ENCODE measurements at places on chromosomes 12 and 14.

- H3K27me3 ChIP-seq, result peaks cover 2% of the 10 kb centered on the region
- H3K4me3 ChIP-seq, result no peak overlapping the region
- no peak overlapping the region for H3K27ac ChIP-seq
- H3K36me3 ChIP-seq, result no peaks in the 10 kb centered on the region
- H3K4me1 ChIP-seq, result no peaks in the 10 kb centered on the region
- no peak for DNase-seq
Observed at GRCh38 chr12:103667125-103667524, 80.1 kb downstream of the STAB2 start.

DNA sequence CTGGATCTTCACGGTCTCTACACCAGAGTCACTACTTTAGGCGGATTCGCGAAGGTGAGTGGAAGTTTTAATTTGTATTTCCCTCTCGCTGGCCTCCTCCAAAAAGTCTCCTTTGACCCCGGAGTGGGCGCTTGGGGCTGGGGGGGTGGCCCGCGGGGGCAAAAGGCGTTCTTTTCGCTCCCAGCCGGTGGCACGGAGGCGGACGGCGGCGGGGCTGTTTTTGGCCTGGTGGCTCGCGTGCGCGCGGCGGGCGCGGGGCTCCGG, 510 bp downstream of the ARID2 start:
- peak; percentile 39 for DNase-seq
- peaks cover 20% of the 10 kb centered on the region for H3K36me3 ChIP-seq
- peak overlapping the region; percentile 99 for H3K27ac ChIP-seq
- H3K4me1 ChIP-seq, result peaks cover 45% of the 10 kb centered on the region

GRCh38 chr12:106429043-106429552, 71.5 kb downstream of the POLR3B start:
- no peak overlapping the region for H3K27ac ChIP-seq

GRCh38 chr12:84599539-84599938, 313.1 kb downstream of the SLC6A15 start:
- no peak overlapping the region for H3K4me3 ChIP-seq
- no peaks in the 10 kb centered on the region for H3K27me3 ChIP-seq

GRCh38 chr12:79682593-79682992, 8.2 kb downstream of the PAWR start:
- H3K27me3 ChIP-seq, result peaks cover 16% of the 10 kb centered on the region
- H3K27ac ChIP-seq, result no peak overlapping the region
- H3K4me3 ChIP-seq, result no peak overlapping the region
- DNase-seq, result no peak

- no peak for DNase-seq
- H3K27me3 ChIP-seq, result no peaks in the 10 kb centered on the region
- no peaks in the 10 kb centered on the region for H3K4me1 ChIP-seq
Observed at GRCh38 chr14:87784386-87784785, 208.6 kb downstream of the GALC start.

DNA sequence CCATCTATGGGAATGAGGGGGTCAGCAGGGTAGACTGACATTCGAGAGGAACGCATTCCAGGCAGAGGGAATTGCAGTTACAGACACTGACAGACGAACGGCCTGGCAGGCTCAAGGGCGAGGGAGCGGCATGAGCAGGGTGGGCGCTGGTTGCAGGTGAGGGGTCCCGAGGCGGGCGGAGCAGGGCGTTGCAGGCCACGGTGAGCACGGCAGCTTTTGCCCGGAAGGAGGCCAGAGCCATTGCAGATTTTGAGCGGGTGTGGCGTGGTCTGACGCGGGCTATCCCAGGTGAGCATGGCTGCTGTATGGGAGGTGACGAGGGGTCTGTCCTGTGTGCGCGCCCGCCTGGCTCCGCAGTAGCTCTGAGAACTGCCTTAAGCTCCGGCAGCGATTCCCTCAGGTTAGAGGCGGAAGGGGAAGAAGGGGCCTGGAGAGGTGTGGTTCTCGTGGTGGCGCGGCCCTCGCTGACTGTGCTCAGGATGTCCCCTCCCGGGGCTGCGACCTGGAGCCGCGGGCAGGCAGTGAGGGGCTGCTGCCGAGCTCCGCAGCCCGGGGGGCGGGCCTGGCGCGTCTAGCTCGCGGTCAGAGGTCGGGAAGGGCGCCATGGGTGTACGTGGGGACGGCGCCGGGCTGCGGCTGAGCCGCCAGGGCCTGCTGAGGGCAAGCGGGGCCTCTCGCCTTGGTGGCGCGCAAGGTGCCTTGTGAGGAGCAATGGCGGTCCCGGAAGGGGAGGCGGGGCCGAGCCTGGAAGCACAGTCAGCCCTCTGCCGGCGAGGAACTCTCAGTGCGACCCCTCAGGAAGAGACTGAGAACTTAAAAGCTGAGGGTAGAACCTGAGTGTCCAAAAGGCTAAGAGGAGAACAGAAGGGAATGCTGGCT, 177.1 kb downstream of the CACNA1C start:
- H3K4me1 ChIP-seq, result no peaks in the 10 kb centered on the region
- H3K4me3 ChIP-seq, result no peak overlapping the region
- no peaks in the 10 kb centered on the region for H3K36me3 ChIP-seq
- peaks cover 14% of the 10 kb centered on the region for H3K27me3 ChIP-seq

- no peak overlapping the region for H3K27ac ChIP-seq
- no peaks in the 10 kb centered on the region for H3K36me3 ChIP-seq
- no peak overlapping the region for H3K4me3 ChIP-seq
- no peaks in the 10 kb centered on the region for H3K4me1 ChIP-seq
- no peak for DNase-seq
Observed at GRCh38 chr14:38199076-38199475, 8.6 kb upstream of the SSTR1 start.

DNA sequence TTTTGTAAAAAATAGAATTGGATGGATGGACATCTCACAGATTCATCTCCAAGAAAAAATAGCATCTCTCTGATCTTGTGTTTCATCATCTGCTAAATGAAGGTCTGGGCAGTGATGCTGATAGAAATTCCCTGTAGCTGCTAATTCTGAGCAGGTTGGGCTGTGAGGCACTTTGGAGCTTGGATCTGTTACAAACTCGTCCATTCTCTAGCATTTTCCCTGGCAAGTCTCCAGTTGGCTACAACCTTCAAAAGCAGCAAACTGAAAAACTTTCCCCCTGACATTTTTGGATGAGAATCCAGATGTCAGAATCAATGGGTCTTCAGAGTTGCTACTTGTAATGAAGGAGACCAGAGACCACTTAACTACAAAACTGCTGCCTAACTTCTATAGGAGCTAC, 72.7 kb downstream of the TPH2 start:
- peaks cover 8% of the 10 kb centered on the region for H3K27me3 ChIP-seq
- no peaks in the 10 kb centered on the region for H3K4me1 ChIP-seq
- no peaks in the 10 kb centered on the region for H3K36me3 ChIP-seq
- no peak overlapping the region for H3K4me3 ChIP-seq
- H3K27ac ChIP-seq, result no peak overlapping the region

- no peaks in the 10 kb centered on the region for H3K4me1 ChIP-seq
- no peak for DNase-seq
- H3K4me3 ChIP-seq, result no peak overlapping the region
- no peak overlapping the region for H3K27ac ChIP-seq
- no peaks in the 10 kb centered on the region for H3K27me3 ChIP-seq
Observed at GRCh38 chr12:122306407-122306806, 40.1 kb upstream of the VPS33A start.
